Thymus (tissue), 14 donors: ENCODE measurements at places on chromosomes 13 and 19.

GRCh38 chr19:46639358-46640182 lies 3.6 kb upstream of the GNG8 start:
- H3K27ac ChIP-seq, result no peak overlapping the region
- no peak for DNase-seq
- no peaks in the 10 kb centered on the region for H3K36me3 ChIP-seq
- H3K4me3 ChIP-seq, result peak overlapping the region; percentile 4

DNA sequence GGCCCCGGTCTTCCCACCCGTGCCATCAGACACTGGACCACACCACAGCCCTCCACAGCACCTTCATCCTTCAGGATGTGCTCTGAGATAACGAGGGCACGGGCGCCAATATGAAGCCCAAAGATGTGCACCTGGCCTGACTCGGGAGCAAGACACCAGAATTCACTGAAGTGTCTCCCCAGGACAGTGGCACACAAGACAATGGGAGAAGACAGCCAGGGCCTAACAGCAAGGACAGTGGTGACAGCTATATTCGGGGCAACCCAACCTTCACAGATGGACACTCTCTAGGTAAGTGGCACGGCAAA lies 7.2 kb downstream of the DDX39A start:
- no peaks in the 10 kb centered on the region for H3K27me3 ChIP-seq
- H3K36me3 ChIP-seq, result peaks cover 94% of the 10 kb centered on the region
- no peak for DNase-seq

- no peak overlapping the region for H3K4me3 ChIP-seq
- no peak overlapping the region for H3K27ac ChIP-seq
- peaks cover 32% of the 10 kb centered on the region for H3K36me3 ChIP-seq
- peaks cover 15% of the 10 kb centered on the region for H3K27me3 ChIP-seq
- no peak for DNase-seq
Measured at GRCh38 chr19:15112385-15112784, 5.2 kb downstream of the SYDE1 start.

DNA sequence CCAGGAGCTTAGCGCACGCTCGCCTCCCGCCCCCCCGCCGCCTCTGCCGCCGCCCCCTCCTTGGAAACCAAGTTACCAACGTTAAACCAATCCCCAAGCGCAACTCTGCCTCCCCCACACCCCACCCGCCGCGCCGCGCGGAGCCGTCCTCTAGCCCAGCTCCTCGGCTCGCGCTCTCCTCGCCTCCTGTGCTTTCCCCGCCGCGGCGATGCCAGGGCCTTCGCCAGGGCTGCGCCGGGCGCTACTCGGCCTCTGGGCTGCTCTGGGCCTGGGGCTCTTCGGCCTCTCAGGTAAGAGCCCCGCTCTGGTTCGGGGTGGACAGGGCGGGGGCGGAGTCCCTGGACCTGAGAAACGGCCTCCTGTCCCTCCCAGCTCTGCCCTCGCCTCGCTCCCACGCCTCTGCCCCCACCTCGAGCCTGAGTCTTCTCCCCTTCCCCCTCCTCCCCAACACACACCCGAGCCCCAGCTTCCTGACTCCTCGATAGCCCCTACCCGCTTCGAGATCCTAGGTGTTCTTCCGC lies at the start of gene ICAM5:
Gene ICAM5, plus strand, starts transcription at position 117 of the 521 bp plus-strand sequence. Its CDS starts 92 bp downstream, at position 209.
- no peak within 1 kb of the TSS for H3K27ac ChIP-seq
- peak within 1 kb of the TSS; percentile 3 for H3K4me3 ChIP-seq
- DNase-seq, result no peak
- no peaks in the 10 kb centered on the region for H3K36me3 ChIP-seq
- peaks cover 89% of the 10 kb centered on the region for H3K27me3 ChIP-seq

DNA sequence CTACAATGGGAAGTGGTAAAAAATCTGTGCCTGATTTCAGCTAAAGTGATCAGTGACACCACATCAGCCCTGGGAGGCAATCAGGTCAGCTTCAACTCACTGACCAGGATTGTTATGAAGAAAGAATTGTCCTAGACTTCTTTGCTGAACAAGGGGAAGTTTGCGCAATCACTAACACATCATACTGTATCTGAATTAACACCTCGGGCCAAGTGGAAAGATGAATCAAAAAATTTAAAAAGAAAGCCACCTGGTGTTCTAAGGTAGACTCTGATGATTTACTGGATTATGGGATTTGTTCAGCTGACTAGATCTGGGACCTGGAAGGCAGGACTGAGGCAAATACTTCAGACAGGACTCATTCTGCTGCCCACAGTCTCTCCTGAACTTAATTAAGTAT lies 161.8 kb downstream of the DIAPH3 start:
- H3K27ac ChIP-seq, result no peak overlapping the region
- H3K27me3 ChIP-seq, result no peaks in the 10 kb centered on the region
- no peak for DNase-seq
- no peaks in the 10 kb centered on the region for H3K4me1 ChIP-seq
- H3K36me3 ChIP-seq, result no peaks in the 10 kb centered on the region
- no peak overlapping the region for H3K4me3 ChIP-seq

DNA sequence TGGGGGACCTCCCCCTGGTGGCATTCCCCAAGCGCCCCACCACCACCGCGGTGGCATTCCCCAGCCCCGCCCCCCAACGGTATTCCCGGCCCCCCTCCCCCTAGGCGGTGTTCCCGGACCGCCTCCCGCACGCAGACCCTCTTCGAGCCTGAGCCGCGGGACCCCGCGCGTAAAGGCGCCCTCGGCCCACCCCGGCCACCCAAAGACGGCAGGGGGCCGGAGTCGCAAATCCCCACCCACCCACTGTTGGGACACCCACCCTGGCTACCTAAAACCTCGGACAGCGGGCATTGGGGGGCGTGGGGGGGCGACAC lies 22.4 kb downstream of the OLFM2 start:
- H3K4me3 ChIP-seq, result peak overlapping the region; percentile 42
- peaks cover 82% of the 10 kb centered on the region for H3K27me3 ChIP-seq
- H3K4me1 ChIP-seq, result peaks cover 8% of the 10 kb centered on the region

- H3K4me1 ChIP-seq, result peaks cover 27% of the 10 kb centered on the region
- no peaks in the 10 kb centered on the region for H3K27me3 ChIP-seq
- peaks cover 57% of the 10 kb centered on the region for H3K36me3 ChIP-seq
- peak; percentile 97 for DNase-seq
Measured at GRCh38 chr19:58554494-58555368, at the start of gene CHMP2A. Gene CHMP2A (minus strand): TSS chr19:58555105. CDS start chr19:58554212, 893 bp downstream.

- no peak overlapping the region for H3K4me3 ChIP-seq
- no peak for DNase-seq
- H3K36me3 ChIP-seq, result no peaks in the 10 kb centered on the region
- H3K27ac ChIP-seq, result no peak overlapping the region
- no peaks in the 10 kb centered on the region for H3K27me3 ChIP-seq
- H3K4me1 ChIP-seq, result no peaks in the 10 kb centered on the region
Measured at GRCh38 chr13:65943708-65944107, 1286.4 kb downstream of the PCDH9 start.

- peaks cover 19% of the 10 kb centered on the region for H3K4me1 ChIP-seq
- H3K4me3 ChIP-seq, result peak overlapping the region; percentile 52
Measured at GRCh38 chr19:58355908-58356765, 2.8 kb upstream of the A1BG start.

DNA sequence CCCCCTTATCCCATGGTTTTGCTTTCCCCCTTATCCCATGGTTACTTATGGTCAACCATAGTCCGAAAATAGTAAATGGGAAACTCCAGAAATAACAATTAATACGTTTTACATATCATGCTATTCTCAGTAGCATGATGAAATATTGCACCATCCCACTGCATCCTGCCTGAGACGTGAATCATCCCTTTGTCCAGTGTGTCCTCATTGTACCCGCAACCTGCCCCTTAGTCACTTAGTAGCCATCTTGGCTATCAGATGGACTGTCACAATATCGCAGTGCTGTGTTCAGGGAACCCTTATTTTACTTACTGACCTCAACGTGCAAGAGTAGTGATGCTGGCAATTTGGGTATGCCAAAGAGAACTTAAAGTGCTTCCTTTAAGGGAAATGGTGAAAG lies 10.5 kb upstream of the NBEA start:
- no peak overlapping the region for H3K27ac ChIP-seq
- no peaks in the 10 kb centered on the region for H3K4me1 ChIP-seq
- no peaks in the 10 kb centered on the region for H3K36me3 ChIP-seq
- no peak for DNase-seq

DNA sequence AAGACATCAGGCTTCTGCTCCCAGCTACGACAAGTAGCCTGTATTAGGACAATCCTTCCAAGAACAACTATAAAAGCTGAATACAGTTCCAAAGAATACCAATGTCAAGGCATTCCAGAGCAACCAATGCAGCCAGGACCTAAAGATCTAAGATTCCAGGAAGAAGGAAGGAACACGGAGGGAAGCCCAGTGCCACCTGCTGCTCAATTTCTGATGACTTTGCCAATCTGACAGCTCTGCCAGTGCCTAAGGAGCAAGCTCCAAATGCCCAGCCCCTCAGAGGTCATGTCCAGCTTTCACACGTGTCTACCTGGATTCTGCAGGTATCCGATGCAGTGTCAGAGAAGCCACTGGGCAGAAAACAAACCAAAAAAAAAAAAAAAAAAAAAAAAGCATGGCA lies 164.4 kb downstream of the IRS2 start:
- no peak overlapping the region for H3K27ac ChIP-seq
- no peak for DNase-seq
- H3K4me3 ChIP-seq, result no peak overlapping the region
- no peaks in the 10 kb centered on the region for H3K36me3 ChIP-seq
- H3K27me3 ChIP-seq, result no peaks in the 10 kb centered on the region

GRCh38 chr19:3769494-3769893 lies 2.5 kb downstream of the RAX2 start:
- H3K4me1 ChIP-seq, result no peaks in the 10 kb centered on the region
- H3K27me3 ChIP-seq, result no peaks in the 10 kb centered on the region
- H3K36me3 ChIP-seq, result peaks cover 30% of the 10 kb centered on the region

GRCh38 chr19:48218997-48219396 lies 36.7 kb downstream of the CARD8 start:
- no peaks in the 10 kb centered on the region for H3K4me1 ChIP-seq
- no peak overlapping the region for H3K27ac ChIP-seq
- H3K36me3 ChIP-seq, result peaks cover 61% of the 10 kb centered on the region
- H3K4me3 ChIP-seq, result no peak overlapping the region

DNA sequence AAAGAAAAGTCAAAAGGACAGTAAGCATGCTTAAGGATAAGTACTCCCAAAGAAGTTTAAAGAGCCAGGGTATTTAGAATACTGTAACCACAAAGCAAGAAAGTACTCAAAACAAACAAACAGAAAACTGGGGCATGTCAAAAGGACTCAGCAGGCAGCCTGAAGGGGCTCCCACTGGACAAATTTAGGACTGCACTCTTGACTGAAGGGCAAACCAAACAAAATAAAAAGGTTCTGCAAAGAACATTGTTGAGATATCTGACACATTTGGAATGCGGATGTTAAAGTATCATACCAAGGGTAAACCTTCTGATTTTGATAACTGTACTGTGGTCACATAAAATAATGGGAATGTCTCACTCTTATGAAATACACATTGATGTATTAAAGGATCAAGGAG lies 157.4 kb downstream of the TNFSF13B start:
- no peaks in the 10 kb centered on the region for H3K27me3 ChIP-seq
- no peak for DNase-seq
- H3K4me3 ChIP-seq, result no peak overlapping the region
- no peaks in the 10 kb centered on the region for H3K4me1 ChIP-seq
- H3K27ac ChIP-seq, result no peak overlapping the region
- no peaks in the 10 kb centered on the region for H3K36me3 ChIP-seq
